ENCODE measurements at places on chromosomes 12 and 14. TPM values are rescaled to one million over a fixed set of nuclear protein-coding genes. Genes with fewer than 3 reads are reported as not detected.

DNA sequence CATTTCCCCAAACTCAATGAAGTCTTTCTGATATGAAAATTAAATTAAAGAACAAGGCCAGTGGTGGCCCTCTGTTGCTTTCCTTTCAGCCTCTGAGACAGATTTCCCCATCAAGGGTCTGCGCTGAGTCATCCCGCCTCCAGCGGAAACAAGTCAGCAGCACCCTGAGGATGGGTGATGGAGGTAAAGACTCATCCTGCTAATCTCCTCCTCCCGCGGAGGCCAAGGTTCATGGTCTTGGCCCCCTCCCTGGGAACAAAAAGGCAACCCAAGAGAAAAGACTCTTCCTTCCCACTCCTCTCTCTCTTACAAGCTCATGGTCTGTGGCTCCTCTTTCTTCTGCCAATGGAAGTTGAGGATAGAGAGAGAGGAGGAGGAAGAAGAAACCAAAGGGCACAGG, 9.0 kb upstream of the NUMB start:
- no peak overlapping the region for H3K27ac ChIP-seq
- no peak overlapping the region for H3K4me3 ChIP-seq
- no peak for DNase-seq
- H3K27me3 ChIP-seq = no peaks in the 10 kb centered on the region

GRCh38 chr12:24960222-24960855, 11.4 kb upstream of the BCAT1 start:
- H3K36me3 ChIP-seq = no peaks in the 10 kb centered on the region
- no peaks in the 10 kb centered on the region for H3K27me3 ChIP-seq
- no peak overlapping the region for H3K4me3 ChIP-seq
- no peak overlapping the region for H3K27ac ChIP-seq
- DNase-seq = peak; percentile 20

GRCh38 chr14:24705840-24706239, 71.8 kb upstream of the GZMB start:
- no peak for DNase-seq
- H3K27me3 ChIP-seq = no peaks in the 10 kb centered on the region
- H3K4me3 ChIP-seq = no peak overlapping the region
- no peak overlapping the region for H3K27ac ChIP-seq
- H3K36me3 ChIP-seq = no peaks in the 10 kb centered on the region

GRCh38 chr12:125151284-125151683, 86.0 kb downstream of the AACS start:
- H3K4me3 ChIP-seq = no peak overlapping the region
- no peaks in the 10 kb centered on the region for H3K27me3 ChIP-seq
- H3K36me3 ChIP-seq = no peaks in the 10 kb centered on the region
- no peak for DNase-seq

GRCh38 chr14:99036611-99037293, 235.2 kb downstream of the BCL11B start:
- no peaks in the 10 kb centered on the region for H3K36me3 ChIP-seq
- no peak overlapping the region for H3K4me3 ChIP-seq
- H3K27me3 ChIP-seq = no peaks in the 10 kb centered on the region
- H3K27ac ChIP-seq = peak overlapping the region; percentile 62

GRCh38 chr12:109592195-109592904, 18.8 kb downstream of the MVK start:
- H3K36me3 ChIP-seq = no peaks in the 10 kb centered on the region
- H3K27ac ChIP-seq = no peak overlapping the region
- H3K4me1 ChIP-seq = no peaks in the 10 kb centered on the region

- no peak for DNase-seq
- H3K27ac ChIP-seq = no peak overlapping the region
These were observed 84.5 kb upstream of the KCNA1 start for GRCh38 chr12:4825011-4825858.

DNA sequence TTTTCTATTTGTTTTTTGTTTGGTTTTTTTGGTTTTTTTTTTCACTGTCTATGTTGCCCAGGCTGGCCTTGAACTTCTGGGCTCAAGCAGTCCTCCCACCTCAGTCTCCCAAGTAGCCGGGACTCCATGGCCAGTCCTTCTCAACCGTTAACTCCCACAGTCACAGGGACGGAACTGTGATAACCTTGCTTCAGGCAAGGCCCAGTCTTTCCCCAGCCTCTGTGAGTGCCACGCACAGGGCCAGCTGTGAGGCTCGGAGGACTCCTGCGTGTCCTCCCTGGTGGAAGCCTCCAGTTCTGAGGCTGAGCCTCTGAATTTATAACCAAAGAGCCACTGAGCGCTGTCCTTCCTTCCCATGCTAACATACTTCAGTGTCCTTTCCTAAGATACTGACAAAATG, 23.7 kb downstream of the PSMC1 start:
- DNase-seq = no peak
- no peak overlapping the region for H3K27ac ChIP-seq
- peaks cover 14% of the 10 kb centered on the region for H3K36me3 ChIP-seq

DNA sequence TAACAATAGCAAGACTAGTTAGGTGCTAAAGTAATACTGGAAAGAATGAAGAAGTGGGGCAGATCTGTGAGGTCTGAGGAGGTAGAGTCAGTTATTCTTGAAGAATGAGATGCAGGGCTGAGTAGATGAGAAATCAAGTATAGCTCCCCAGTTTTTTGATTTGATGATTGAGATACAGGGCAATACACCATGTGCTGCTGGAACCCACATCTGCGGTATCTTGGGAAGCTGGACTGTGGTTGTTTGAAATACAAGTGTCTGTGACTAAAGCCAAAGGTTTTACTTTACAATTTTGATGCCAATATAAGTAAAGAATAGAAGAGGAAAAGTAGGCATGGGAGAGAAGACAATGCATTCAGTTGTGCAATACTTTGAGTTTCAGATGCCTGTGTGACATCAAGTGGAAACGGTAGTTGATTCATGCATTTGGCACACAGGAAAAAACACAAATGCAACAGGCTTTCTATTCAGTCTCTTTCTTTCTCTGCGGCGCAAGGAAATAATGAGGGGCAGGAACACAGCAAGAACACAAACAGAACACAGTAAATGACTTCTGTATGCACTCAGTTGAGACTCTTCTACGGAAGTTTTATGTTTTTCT, 190.2 kb upstream of the SLC38A2 start:
- no peaks in the 10 kb centered on the region for H3K4me1 ChIP-seq
- H3K27ac ChIP-seq = no peak overlapping the region
- H3K27me3 ChIP-seq = no peaks in the 10 kb centered on the region

- H3K4me3 ChIP-seq = no peak overlapping the region
- no peaks in the 10 kb centered on the region for H3K27me3 ChIP-seq
- no peak for DNase-seq
- H3K36me3 ChIP-seq = peaks cover 18% of the 10 kb centered on the region
- H3K27ac ChIP-seq = no peak overlapping the region
These were observed 48.4 kb downstream of the CSRP2 start for GRCh38 chr12:76830436-76830835.

- no peaks in the 10 kb centered on the region for H3K36me3 ChIP-seq
- H3K27ac ChIP-seq = no peak overlapping the region
- DNase-seq = no peak
- no peaks in the 10 kb centered on the region for H3K27me3 ChIP-seq
- no peak overlapping the region for H3K4me3 ChIP-seq
- H3K4me1 ChIP-seq = no peaks in the 10 kb centered on the region
These were observed 33.0 kb downstream of the UBR7 start for GRCh38 chr14:93239869-93240677.

DNA sequence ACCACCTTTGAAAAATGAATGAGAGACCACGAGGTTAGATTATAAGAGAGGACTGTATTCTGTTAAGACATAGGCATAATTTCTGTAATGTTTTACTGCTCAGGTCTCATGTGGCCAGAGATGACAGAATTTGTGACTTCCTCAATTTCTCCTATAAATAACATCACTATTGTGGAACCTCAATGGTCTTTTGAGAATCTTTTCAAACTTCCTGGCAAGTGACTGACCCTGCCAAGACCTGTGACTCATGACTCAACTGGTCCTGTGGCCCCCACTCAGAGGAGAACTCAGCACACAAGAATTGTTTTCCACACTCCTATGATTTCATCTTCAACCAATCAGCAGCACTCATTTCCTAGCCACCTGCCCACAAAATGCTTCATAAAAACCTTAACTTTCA, 508.2 kb upstream of the ATP2B1 start:
- H3K27ac ChIP-seq = no peak overlapping the region
- no peaks in the 10 kb centered on the region for H3K4me1 ChIP-seq
- DNase-seq = no peak

GRCh38 chr12:77940567-77940966, 109.9 kb downstream of the NAV3 start:
- no peak overlapping the region for H3K4me3 ChIP-seq
- no peaks in the 10 kb centered on the region for H3K36me3 ChIP-seq
- DNase-seq = no peak

- no peaks in the 10 kb centered on the region for H3K36me3 ChIP-seq
- peak overlapping the region; percentile 84 for H3K27ac ChIP-seq
- no peaks in the 10 kb centered on the region for H3K27me3 ChIP-seq
- peaks cover 26% of the 10 kb centered on the region for H3K4me1 ChIP-seq
- no peak overlapping the region for H3K4me3 ChIP-seq
These were observed 33.6 kb downstream of the SSH1 start for GRCh38 chr12:108823804-108824203.

DNA sequence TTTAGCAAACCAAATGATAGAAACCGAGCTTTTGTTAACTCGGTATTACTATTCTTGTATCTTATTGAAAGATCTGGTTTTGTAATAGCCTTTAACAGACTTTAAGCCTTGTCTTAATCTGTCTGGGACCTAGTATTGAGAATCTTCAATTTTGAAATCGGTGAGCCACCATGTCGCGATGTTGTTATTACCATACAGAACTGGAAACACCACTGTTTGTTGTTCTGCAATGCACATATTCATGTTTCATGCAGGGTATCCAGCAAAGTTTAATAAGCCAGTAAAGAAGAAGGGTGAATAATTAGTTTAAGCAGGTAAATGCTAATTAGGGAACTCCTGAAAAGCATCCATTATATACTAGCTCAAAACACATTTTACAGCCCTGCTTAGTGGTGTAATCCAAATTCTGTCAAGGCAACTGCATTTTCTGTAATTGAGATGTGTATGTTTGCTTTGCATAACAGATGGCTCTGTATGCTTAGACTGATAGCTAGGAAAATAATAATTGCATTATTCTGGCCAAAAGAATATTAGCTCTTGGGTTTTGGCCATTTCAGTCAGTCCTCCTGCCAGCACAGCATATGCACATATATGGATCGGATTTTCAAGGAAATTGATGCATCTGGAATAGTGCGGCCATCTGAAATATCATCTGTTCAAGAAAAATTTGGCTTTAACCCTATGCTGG, 389.2 kb downstream of the EGLN3 start:
- H3K27me3 ChIP-seq = no peaks in the 10 kb centered on the region
- no peak overlapping the region for H3K4me3 ChIP-seq
- no peak overlapping the region for H3K27ac ChIP-seq
- H3K36me3 ChIP-seq = no peaks in the 10 kb centered on the region
- no peak for DNase-seq
- no peaks in the 10 kb centered on the region for H3K4me1 ChIP-seq

- no peaks in the 10 kb centered on the region for H3K36me3 ChIP-seq
- H3K4me1 ChIP-seq = peaks cover 25% of the 10 kb centered on the region
- H3K4me3 ChIP-seq = no peak overlapping the region
- no peaks in the 10 kb centered on the region for H3K27me3 ChIP-seq
These were observed 24.0 kb downstream of the DICER1 start for GRCh38 chr14:95133282-95133681.

DNA sequence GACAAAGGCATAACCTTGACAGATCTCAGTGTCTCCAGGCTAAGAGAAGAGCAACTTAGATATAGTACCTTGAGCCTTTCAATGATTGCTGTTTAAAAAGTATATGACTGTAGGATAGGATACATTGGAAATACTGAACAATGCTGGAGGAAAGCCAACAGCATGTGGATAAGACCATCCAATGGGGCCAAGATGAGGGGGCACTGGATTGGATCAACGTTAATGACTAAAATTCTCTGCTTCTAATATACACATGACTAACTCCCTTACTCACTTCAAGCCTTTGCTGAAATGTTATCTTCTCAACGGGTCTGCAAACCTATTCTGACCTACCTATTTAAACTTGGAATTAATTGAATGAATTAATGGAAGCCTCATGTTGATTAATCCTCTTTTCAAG, 354.9 kb downstream of the RAD51B start:
- no peaks in the 10 kb centered on the region for H3K36me3 ChIP-seq
- H3K27ac ChIP-seq = peak overlapping the region; percentile 78
- no peak overlapping the region for H3K4me3 ChIP-seq
- DNase-seq = no peak
- H3K4me1 ChIP-seq = peaks cover 37% of the 10 kb centered on the region

- H3K4me1 ChIP-seq = no peaks in the 10 kb centered on the region
- no peak overlapping the region for H3K4me3 ChIP-seq
- H3K27me3 ChIP-seq = no peaks in the 10 kb centered on the region
- no peak for DNase-seq
- H3K36me3 ChIP-seq = no peaks in the 10 kb centered on the region
These were observed 191.3 kb upstream of the TBX3 start for GRCh38 chr12:114875313-114875712.

DNA sequence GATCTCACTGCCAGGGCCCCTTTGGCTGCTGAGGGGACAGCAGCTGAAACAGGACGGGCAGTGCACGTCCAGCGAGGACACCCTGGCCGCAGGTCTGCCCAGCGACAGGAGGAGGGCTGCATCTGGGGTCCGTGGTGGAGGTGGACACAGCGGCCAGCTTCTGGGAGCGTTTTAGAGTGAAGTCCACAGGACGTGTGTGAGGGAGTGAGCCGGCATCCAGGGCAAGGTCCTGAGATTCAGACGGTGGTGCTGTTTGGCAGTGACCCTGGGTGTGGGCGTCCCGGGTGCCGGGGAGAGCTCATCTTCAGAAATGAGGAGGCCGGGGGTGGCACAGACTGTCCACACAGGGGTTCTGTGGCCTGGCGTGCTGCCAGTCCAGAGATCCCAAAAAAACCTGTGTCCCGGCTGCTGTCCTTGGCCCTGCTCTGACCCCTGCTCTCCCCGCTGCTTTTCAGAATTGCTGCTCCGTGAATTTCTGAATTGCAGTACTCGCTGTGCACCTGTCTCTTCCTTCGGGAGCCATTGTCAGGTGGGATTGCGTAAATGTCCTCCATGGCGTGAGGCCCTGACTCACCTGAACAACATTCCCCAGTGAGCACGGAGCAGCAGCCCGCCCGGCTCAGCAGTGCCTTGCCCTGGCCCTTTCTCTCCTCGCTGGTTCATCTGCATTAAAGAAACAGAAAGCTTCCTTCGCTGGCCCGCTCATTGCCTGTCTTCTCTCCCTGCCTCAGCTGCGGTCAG, 183.5 kb upstream of the C14orf180 start:
- H3K4me1 ChIP-seq = no peaks in the 10 kb centered on the region
- H3K36me3 ChIP-seq = no peaks in the 10 kb centered on the region
- DNase-seq = no peak
- H3K4me3 ChIP-seq = no peak overlapping the region
- no peak overlapping the region for H3K27ac ChIP-seq

Gene LGR5
- total RNA-seq = 0.37 TPM

Gene TAS2R14
- not detected for total RNA-seq

Gene PLBD1
- 31.0 TPM for total RNA-seq

Gene ACOT4
- total RNA-seq = 5.2 TPM

Gene FOXA1
- total RNA-seq = 75.2 TPM

Gene BBS10
- total RNA-seq = not detected

Gene LRTM2
- not detected for total RNA-seq

Gene GPRC5D
- 0.48 TPM for total RNA-seq

Gene RERGL
- total RNA-seq = 1.2 TPM

Gene TMEM120B
- 1.9 TPM for total RNA-seq

Gene GPR162
- 6.4 TPM for total RNA-seq

Gene PRDM4
- 41.9 TPM for total RNA-seq

Gene CLEC1B
- not detected for total RNA-seq

Gene TMEM121
- not detected for total RNA-seq

All from transverse colon (tissue), 4 donors.